NCI-H1694 (cell line): ENCODE measurements at places on chromosomes 12 and 14.
A peak's percentile ranks its signal among the peaks of the same experiment; 100 is the strongest.

DNA sequence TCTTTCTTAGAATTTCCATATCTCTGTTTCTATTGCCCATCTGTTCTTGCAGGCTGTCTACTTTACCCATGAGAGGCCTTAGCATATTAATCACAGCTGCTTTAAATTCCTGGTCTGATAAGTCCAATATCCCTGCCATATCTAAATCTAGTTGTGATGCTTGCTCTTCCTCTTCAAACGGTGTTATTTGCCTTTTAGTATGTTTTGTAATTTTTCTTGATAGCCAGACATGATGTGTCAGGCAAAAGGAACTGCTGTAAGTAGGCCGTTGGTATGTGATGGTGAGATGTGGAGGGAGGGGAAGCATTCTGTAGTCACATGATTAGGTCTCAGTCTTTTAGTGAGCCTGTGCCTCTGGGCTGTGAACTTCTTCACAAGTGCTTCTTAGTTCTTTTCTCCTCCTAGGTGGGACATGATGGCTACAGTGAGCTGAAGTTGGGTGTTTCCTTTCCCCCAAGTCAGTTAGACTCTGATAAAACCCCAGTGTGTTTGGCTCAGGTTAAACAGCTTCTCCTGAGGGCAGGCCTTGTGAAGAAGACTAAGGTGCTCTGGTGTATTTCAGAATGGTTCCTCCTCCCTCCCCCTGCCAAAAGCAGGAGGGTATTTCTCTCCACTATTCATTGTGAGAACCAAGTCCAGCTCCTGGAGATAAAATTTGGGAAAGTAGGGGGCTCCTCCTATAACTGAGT, 195.9 kb upstream of the PARP11 start:
- no peak for DNase-seq

DNA sequence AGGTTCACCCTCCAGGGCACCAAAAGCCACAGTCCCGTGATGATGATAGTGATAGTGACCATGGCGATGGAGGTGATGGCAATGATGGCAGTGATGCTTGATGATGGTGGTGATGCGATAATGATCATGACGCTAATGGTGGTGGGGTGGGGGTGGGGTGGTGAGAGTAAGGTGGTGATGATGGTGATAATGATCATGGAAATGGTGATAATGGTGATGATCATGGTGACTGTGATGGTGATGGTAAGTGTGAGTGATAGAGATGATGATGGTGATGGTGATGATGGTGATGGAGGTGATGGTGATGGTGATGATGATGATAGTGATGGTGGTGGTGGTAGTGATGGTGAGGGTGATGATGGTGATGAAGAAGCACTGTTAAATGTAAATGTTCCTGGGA, 96.9 kb downstream of the SYNE3 start:
- no peak for DNase-seq

- no peak for DNase-seq
These were observed 131.5 kb downstream of the KCNK10 start for GRCh38 chr14:88191605-88192004.

GRCh38 chr12:57755194-57755453, 221 bp downstream of the MARCHF9 start:
- no peak for DNase-seq

- no peak for DNase-seq
These were observed 16.1 kb downstream of the MMAB start for GRCh38 chr12:109557200-109557599.

DNA sequence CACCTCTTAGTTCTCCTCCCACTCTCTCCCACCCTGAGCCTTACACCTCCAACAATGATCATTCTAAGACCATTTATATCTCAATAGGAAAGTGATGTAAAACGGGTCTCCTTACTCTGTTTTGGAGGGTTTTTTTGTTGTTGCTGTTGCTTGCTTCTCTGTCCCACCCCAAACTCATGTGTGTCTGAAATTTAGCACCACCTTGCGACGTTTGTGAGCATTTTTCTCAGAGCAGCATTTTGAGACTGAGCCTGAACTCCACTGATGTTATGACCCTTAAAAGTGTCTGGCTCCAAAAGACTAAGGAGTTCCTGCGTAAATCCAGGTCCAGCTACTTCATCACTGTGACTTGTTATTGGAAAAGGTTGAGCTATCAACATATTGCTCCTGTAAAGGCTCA, 155.0 kb downstream of the DAD1 start:
- DNase-seq, result no peak

DNA sequence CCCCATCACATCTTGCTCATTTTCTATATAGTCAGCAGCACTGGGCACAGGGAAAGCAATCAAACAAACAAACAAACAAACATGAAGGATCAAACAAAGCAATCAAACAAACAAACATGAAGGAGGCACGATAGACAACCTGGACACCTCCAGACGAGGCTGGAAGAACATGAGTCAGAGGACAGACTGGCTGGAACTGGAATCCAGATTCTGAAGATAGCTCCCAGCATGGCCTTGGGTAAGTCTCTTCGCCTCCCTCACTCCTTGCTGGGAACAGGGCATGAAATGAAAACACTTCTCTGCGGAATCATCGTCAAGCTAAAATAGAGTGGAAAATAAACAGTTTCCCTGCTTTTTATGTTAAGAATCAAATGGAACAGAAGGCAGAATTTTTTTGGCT, 984.8 kb downstream of the VRK1 start:
- no peak for DNase-seq

DNA sequence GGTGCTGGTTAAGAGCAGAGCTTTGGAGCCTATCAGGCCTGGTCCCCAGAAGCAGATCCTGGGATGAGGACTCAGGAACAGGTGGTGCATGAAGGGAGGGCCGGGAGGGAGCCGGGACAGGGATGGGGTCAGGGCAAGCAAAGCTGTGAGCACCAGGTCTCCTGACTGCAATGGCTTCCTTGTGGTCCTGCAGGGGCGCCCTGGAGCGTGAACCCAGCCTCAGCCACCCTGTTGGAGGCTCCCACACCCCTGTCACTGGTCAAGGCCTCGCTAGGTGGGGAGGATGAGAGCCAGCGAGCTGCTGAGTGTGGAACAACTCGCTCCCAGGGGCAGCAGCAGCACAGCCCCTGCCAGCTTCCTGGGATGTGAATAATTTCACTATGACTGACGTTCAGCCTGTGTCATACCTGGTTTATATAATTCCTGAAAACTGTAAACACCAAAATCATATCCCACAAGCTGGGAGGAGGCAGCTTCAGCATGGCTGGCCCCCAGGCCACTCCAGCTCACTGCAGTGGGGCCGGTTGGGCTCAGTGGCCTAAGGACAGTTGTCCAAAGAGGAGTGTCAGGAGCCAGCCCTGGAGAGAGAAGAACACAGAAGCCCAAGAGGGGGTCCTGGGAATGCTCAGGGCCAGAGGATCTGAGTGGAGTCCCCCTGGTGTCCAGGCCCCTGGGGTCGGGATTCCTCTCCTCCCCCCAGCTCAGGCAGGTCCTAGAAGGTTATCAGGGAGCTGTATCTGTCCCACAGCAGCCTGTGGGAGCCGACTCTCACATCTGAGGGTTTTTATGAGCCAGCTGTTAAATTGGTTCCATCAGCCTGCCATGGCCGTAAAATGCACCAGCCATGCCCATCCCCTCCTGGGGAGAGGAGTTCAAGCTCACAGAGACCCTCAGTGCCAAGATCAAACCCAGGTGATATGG, 272.9 kb downstream of the ADGRD1 start:
- DNase-seq, result no peak

GRCh38 chr12:49478949-49479664, 59.7 kb upstream of the KCNH3 start:
- DNase-seq, result no peak

DNA sequence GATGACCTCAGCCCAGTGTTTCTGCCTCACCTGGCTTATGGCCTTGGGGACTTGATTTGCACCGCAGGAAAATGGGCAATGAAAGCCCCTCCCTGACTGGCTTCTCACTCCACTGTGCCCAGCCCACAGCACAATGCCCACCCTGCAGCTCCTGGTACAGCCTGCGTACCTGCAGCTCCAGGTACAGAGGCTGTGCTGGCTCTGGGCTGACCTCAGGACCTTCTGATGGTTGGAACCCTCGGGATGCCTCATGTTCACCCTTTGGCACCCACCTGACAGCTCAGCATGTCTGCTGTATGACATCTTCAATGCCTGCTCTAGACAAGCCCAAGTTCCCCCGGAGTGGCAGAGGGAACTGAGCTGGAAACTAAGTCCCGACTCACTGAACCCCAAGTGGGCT, 87.1 kb downstream of the ALG10 start:
- no peak for DNase-seq

- no peak for DNase-seq
These were observed 545 bp downstream of the LIMA1 start for GRCh38 chr12:50282721-50283228.

GRCh38 chr12:78797196-78797931, 67.2 kb upstream of the SYT1 start:
- no peak for DNase-seq

DNA sequence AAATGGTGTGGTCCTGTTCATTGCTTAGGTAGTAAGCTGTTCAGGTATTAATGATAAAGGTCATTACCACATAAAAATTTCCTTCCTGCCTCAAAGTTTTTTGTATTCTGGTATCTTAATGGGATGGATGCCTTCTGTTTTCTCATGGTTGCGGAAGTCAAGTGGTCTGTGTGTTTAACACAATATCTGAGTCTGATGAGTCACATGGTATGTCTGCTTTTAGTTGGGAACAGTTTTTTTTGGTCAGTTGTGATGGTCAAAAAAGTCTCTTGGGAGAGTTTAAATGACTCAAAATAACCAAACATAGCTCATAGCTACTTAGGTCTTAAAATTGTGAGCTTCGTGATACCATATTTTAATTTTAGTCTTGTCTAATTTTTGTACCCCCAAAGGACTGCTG, 40.7 kb downstream of the STK38L start:
- no peak for DNase-seq

- no peak for DNase-seq
These were observed 193.5 kb upstream of the CNOT2 start for GRCh38 chr12:70049596-70050360.

GRCh38 chr14:51283402-51284085, 43.5 kb downstream of the TMX1 start:
- DNase-seq, result peak; percentile 98

- no peak for DNase-seq
These were observed 63.2 kb downstream of the NAV3 start for GRCh38 chr12:77893918-77894317.

GRCh38 chr12:20514598-20514997, 146.3 kb downstream of the PDE3A start:
- DNase-seq, result no peak

- DNase-seq, result no peak
These were observed 10.4 kb upstream of the CKAP4 start for GRCh38 chr12:106258226-106258625.

GRCh38 chr14:95516554-95517181, at the start of gene SYNE3:
TSS of gene SYNE3 (minus strand) at chr14:95516650. CDS start at chr14:95475821, 40,829 bp downstream.
- no peak for DNase-seq

DNA sequence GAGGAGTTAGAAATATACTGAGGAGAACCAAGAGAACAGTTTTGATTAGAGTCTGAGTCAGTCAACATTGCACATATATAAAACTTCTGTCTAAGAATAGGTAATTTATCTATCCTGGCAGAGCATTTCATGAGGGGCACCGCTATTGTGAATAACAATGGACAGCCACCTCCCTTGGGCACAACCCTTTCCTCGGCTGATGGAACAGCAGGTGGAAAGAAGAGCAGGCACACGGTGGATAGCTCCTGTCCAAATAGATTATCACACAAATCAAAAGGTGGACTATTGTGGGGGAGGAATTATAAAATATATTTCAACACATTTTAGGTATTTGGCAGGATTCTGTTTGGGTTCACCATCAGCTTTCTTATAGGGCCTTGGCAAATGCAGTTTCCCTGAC, 84.0 kb upstream of the PTPRB start:
- DNase-seq, result no peak

GRCh38 chr12:104687823-104688573, 231.2 kb downstream of the CHST11 start:
- DNase-seq, result no peak

DNA sequence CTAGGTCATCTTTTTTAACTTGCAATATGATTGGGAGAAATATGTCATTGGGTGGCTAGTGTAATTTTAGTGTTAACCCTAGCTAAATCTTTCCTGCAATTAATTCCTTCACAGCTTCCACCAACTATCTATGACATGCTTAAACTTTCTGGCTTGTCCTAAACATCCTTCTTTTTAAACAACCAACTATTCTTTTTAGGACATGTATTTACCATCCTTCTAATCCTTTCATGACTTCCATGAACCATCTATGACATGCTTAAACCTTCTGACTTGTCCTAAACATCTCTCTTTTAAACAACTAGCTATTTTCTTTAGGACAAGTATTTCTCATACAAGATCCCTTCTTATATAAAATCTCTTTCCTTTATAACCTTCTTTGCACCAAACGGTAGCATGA, 179.6 kb upstream of the PDZRN4 start:
- no peak for DNase-seq

DNA sequence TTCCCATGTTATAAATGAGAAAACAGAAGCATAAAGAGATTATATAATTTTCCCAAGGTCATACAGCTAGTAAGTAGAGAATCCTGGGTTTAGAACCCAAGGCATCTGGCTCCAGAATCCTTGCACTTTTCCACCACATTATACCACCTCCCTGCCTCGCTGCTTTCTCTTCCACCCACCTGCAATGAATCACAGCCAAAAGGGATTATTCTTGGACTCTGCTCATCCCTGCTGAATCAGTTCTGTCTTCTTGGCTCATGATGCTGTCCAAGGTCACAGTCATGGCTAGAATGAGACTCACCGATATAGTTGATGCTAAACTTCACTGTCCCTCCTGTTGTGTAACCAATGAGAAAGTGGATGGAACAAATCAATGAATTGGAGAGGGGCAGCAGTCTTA, 356.6 kb downstream of the FUT8 start:
- no peak for DNase-seq

- DNase-seq, result no peak
These were observed 173.4 kb upstream of the KITLG start for GRCh38 chr12:88753707-88754106.

- no peak for DNase-seq
These were observed 6.9 kb downstream of the VEZT start for GRCh38 chr12:95224202-95225170.

- no peak for DNase-seq
These were observed 2.5 kb downstream of the GSC start for GRCh38 chr14:94767321-94767878.

GRCh38 chr14:43116341-43116740, 1390.7 kb downstream of the FSCB start:
- DNase-seq, result no peak

DNA sequence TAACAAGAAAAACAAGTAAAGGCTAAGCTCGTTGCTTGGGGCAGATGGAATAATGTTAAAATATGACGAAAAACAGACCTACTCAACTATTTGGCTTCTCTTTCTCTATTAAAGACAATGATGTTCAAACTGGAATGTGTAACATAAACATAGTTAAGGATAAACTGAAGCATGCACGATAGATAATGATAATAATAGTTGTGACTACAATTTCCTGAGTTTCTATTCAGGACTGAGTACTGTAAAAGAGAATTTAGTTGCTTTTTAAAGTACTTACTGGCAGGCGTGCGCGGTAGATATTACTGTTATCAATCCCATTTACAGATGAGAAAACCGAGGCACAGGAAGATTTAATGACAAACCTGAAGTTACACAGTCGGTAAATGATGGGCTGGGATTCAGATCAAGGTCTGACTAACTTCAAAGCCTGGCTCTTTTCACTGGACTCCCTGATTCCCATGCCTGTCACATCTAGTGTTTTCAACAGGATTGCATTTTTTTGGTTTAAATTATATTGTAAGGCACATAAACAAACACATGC, 103.0 kb downstream of the CRADD start:
- no peak for DNase-seq
